ENCODE measurements at places on chromosomes 11 and 22. TPM values are rescaled to one million over a fixed set of nuclear protein-coding genes. Genes with fewer than 3 reads are reported as not detected.

The MS4A4E gene
- total RNA-seq: not detected

The RTN3 gene
- total RNA-seq: 61.0 TPM

The FAT3 gene
- not detected for total RNA-seq

The CBLIF gene
- total RNA-seq: not detected

The TMPRSS4 gene
- not detected for total RNA-seq

The PICK1 gene
- 13.0 TPM for total RNA-seq

The PGM2L1 gene
- 5.3 TPM for total RNA-seq

The IGSF22 gene
- total RNA-seq: 0.85 TPM

The OR5P2 gene
- total RNA-seq: not detected

The ARHGAP20 gene
- total RNA-seq: not detected

The SCGB1D1 gene
- total RNA-seq: not detected

The PRR33 gene
- total RNA-seq: not detected

The POTEH gene
- not detected for total RNA-seq

The RAB36 gene
- total RNA-seq: not detected

The PANX3 gene
- total RNA-seq: not detected

The KRTAP5-8 gene
- total RNA-seq: not detected

The ST14 gene
- not detected for total RNA-seq

The SCGB1C1 gene
- not detected for total RNA-seq

The MYBPC3 gene
- not detected for total RNA-seq

The SAA1 gene
- not detected for total RNA-seq

The HTR3A gene
- not detected for total RNA-seq

The PATE2 gene
- not detected for total RNA-seq

The PAX6 gene
- total RNA-seq: not detected

The LINC01488 gene
- total RNA-seq: not detected

The TIGD3 gene
- 0.34 TPM for total RNA-seq

The DLG2 gene
- total RNA-seq: 0.88 TPM

The GPHA2 gene
- not detected for total RNA-seq

The PKNOX2 gene
- total RNA-seq: not detected

The AIFM3 gene
- total RNA-seq: 0.51 TPM

The GRIK4 gene
- total RNA-seq: not detected

The OR4P4 gene
- not detected for total RNA-seq

The RNF121 gene
- total RNA-seq: 41.2 TPM

The NXPE1 gene
- not detected for total RNA-seq

Measured in T-helper 1 cell treated with Interleukin-12 subunit alpha and Interleukin-12 subunit beta and Interleukin-4 antibody, amounts not matched to agents 30 ng/mL and 1 ng/mL, for 36 hours (primary cell).